ENCODE measurements at places on chromosomes 3 and 15.

DNA sequence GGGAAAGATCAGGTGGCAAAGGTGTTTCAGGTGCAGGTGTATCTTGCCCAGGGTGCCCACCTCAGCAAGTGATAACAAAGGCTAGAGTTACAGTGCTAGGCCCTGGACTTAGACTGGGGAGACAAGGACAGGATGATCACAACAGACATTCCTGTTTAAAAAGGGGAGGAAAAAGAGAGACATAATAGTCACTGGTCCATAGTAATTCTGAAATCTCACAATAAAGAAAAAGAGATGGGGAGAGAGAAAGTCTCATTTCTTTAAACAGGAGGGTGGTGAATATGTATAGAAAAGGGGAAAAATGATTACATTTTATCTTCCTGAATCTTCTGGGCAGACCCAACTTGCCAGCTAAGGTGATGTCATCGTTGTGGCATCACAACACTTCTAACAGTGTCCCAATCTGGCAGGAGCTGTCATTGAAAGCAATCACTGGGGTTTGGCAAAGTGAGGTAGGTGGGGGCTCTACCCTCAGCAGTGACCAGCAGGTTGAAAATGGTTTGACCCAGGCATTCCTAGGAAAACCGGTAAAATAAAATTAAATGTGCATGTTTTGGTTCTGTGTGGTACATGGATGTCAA is 99.5 kb downstream of the ZNF621 start:
- no peak for DNase-seq

DNA sequence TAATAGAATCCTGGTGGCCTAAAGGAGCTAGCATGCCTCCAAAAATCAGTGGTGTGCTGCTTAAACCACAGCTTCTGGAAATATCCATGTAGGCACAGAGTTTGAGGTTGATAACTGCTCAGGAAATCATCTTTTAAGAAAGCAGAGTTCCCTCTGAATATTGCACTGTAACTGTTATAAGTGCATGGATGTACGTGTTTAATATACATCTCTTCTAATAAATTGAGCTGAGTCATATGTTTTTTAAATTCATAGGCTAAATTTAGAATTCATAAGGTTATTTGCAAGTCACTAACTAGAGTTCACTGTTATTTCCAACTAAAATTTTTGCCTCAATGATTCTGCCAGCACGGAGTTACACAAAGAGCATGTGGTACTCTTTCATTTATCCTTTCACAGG is 68.9 kb downstream of the MYH15 start:
- DNase-seq = no peak

GRCh38 chr3:174206607-174207192 is 652.4 kb upstream of the NAALADL2 start:
- no peak for DNase-seq

DNA sequence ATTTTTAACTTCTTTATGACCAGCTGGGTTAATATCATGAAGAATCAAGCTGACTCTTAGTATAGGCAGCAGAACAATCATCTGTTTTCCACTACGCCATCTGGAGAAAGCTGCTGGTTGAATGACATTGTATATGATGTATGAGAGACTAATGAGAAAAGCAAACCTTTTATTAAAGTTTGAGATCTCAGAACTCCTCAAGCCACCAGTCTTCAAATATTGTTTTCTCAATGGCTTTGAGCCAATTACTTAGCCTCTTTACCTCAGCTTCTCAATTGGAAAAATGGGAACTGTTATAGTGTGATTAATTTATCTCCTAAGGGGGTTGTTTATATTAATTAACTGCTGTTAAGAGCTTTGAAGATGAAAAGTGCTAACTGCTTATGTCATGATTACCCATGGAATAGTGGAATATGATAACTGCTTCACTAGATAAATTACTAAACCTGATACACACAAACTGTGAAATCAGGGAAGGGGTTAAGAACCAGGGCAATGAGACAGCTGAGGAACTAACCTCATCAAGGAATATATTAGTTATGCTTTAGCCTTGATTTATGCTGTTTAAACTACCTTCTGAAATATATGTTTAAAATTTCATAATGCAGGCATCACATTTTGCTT is 330.1 kb downstream of the SOX2 start:
- no peak for DNase-seq

DNA sequence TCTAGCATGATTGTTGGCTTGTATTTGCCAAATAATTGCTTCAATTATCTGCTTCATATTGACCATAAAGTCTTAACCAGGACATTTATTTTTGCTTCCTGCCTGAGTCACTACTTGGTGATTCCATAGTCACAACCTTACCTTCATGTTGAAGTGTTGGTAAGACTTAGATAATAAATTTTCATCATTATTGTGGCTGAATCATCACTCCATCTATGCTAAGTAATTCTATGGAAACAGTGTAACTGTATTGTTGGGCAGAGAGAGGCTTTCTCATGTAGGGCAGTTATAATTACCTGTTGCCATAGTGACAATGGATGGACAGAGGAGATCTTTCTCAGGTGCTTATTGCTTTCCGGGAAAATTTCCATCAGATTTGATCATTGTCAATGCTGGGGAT is 330.7 kb upstream of the LRRC3B start:
- no peak for DNase-seq

GRCh38 chr3:168341192-168341815 is 245.6 kb upstream of the GOLIM4 start:
- DNase-seq = no peak

All from stimulated activated CD4-positive, alpha-beta T cell treated with anti-CD3 and anti-CD28 coated beads, TNF-alpha, amount 100 ng/mL, for 4 hours (primary cell).